ENCODE measurements at places on chromosomes 3 and 15. TPM values are rescaled to one million over a fixed set of nuclear protein-coding genes. Genes with fewer than 3 reads are reported as not detected.

MIX23 gene
- polyA plus RNA-seq, result 28.7 TPM

- DNase-seq, result no peak
These were observed 79.5 kb downstream of the MEIS2 start for GRCh38 chr15:37020852-37021251.

DNA sequence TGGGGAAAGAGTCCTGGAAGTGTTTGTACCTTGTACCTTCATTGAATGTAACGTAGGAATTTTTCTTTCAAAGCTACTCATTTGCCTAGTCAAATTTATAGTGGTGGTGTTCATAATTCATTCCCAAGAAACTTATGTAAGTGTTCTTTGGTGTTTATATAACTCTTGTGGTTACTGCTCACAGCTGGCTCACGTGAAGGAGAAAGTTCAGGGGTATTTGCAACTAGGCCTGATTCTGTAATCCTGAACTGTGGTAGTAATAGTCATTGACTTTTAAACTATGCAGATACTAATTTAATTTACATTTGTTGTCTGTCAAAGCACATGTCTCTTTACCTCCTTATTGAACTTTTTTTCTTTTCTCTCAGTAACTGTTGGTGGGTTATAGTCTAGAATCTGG is 50.5 kb upstream of the TEX264 start:
- DNase-seq, result no peak

DNA sequence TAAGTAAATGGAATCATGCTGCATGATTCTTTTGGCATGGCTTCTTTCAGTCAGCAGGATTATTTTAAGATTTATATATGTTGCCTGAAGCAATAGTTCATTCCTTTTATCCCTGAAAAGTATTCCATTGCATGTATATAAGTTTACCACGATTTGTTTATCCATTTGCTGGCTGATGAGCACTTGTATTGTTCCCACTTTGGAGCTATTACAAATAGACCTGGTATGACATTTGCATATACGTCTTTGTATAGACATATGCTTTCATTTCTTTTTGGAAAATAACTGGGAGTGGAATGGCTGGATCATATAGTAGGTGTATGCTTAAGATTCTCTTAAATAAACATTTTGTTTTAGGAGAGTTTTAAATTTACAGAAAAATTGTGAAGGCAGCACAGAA is 79.3 kb upstream of the CBLB start:
- no peak for DNase-seq

DNA sequence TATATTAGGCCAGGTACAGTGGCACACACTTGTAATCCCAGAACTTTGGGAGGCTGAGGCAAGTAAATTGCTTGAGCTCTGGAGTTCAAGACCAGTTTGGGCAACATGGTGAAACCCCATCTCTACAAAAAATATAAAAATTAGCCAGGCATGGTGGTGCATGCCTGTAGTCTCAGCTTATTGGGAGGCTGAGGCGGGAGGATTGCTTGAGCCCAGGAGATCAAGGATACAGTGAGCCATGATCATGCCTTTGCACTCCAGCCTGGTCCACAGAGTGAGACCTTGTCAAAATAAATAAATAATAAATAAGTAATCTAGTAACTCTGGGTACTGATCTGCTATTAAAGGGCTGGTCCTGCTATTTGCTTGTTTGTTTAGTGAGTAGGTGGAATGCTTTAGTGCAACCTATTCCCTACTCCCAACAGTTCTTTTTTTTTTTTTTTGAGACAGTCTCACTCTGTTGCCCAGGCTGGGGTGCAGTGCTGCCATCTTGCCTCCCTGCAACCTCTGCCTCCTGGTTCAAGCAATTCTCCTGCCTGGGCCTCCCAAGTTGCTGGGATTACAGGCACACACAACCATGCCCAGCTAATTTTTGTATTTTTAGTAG is 9.1 kb upstream of the INO80 start:
- no peak for DNase-seq

GRCh38 chr3:189349772-189350171 is 178.0 kb downstream of the TPRG1 start:
- no peak for DNase-seq

- no peak for DNase-seq
These were observed 919 bp downstream of the IDH2 start for GRCh38 chr15:90101130-90101968.

GRCh38 chr3:25962255-25962654 is 172.4 kb downstream of the OXSM start:
- DNase-seq, result no peak

DNA sequence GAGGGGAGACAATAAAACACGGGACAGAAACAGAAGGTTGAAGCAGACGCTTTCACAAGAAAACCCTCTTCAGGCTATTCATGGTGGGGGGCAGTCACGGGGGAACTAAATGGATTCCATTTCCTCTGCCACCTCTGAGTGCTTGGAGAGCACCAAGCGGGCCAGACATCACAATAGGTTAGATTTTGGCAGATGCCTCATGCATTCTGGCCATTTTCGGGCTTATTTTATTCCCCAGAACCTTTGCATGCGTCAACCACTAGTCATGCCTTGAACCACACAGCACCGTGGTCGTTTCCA is 82.2 kb downstream of the RORA start:
- no peak for DNase-seq

Measured in forelimb muscle (tissue), 1 donor.